NCI-H2081 treated with DMSO at 0.1 percent for 48 hours (cell line): ENCODE measurements at places on chromosomes 7 and 10.

DNA sequence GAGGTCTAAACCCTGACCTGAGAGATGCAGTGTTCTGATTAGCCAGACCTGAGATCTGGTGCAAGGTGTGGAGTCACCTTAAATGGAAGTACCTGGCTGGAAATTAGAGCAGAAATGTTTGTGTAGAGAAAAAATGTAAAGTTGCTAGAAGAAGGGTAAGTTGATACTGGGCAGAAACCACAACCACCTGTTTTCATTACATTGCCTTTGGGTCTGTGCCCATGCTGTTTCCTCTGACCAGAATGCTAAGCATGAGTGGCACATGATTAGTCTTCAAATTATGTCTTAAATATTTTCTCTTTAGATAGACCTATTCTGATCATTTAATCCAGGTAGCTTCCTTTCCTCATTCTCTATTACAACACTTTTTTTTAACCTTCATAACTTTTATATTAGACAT, 69.0 kb downstream of the CASD1 start:
- no peak for DNase-seq

- DNase-seq: no peak
Observed at GRCh38 chr7:8965177-8965576, 531.8 kb downstream of the NXPH1 start.

GRCh38 chr10:46284286-46285229, 2.2 kb upstream of the ANTXRL start:
- no peak for DNase-seq

GRCh38 chr7:101170617-101171441, 5.5 kb upstream of the VGF start:
- DNase-seq: no peak

GRCh38 chr10:50508315-50509051, 115.3 kb downstream of the SGMS1 start:
- DNase-seq: no peak

DNA sequence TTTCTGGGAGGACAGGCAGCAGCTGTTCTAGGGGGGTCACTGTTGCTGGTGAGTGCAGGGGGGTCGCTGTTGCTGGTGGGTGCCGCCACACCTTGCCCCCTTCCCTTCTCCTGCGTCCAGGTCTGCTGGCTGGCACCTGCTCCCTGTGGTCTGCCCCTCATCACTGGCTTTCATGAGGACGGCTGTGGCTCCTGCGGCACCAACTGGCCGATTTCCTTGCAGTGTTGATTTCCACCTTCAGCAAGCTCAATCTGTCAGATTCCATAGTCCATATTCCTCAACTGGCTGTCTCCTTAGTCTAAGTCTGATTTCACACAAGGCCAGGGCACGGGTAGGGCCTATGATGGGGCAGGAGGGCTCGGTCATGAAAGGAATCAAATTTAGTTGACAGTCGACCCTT, 23.4 kb upstream of the GRB10 start:
- no peak for DNase-seq

DNA sequence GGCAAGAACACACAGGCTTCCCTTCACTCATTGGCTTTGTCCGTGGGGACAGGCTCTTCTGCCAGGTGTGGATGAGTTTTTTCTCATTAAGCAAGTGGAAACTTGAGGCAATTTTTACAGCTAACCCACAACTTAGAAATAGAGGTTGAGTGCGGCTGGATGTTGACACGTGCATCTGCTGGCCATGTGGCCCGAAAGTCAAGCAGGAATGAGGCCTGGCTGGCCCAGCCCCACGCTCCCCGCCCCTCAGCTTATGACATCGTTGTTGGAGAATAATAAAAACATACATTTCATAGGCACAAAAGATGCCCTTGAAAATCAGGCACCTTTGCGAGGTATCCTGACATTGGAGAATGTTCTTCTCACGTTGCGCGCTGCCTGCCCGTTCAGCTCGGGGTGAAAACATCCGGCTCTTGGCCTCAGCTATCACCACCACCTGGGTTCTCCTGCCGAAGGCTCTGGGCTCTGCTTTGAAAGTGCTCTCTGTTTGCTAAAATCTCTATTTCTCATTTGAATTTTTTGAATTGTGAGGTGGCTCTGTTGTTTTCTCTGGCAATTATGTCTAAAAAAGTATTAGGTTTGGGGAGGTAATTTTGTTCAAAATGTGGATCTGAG, 310.7 kb downstream of the WDR37 start:
- no peak for DNase-seq

DNA sequence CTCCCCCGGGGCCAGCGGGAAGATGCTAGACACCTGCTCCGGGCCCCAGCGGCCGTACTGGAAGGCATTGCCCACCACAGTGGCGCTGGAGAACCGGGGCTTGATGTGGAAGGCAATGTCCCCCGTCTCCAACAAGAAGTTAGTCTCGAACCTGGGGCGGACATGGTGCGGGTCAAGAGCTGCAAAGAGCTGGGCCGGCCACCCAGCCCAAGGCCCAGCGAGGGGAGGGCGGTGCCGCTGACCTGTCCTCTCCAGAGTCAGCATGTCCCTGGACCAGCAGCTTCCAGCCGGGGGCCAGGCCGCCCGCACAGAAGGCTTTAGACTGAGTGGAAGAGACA, 551 bp downstream of the GRIFIN start:
- no peak for DNase-seq

- DNase-seq: no peak
Observed at GRCh38 chr10:91247360-91248111, 27.1 kb downstream of the PCGF5 start.

- no peak for DNase-seq
Observed at GRCh38 chr10:84201682-84202081, 7.3 kb downstream of the CDHR1 start.

- DNase-seq: no peak
Observed at GRCh38 chr7:38699471-38699870, 68.3 kb upstream of the AMPH start.

DNA sequence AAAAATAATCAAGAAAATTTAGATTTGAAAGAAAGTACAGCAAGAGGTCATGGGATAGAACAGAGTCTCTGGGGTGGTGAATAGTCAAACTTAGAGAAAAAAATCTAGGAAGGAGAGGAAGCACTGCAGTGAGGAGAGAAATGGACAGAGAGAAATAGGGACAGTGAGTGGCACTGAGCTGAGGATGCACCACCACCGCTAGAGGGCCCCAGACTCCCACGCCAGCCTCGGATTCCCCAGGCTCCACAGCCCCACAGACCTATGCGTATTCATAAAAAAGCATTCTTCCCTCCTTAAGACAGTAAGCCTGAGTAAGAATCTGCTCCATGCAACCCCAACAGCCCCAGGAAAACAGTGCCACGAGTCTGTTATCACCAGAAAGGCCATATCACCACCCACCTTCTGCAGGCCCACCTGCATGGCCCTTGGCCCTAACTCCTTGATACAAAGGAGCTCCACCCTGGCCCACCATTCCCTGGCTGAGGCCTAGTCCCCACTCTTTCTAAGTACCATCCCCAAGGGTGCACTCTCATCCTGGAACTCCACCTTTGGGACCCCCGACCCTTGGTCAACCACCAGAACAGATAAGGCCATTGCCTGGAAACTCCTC, 91.0 kb downstream of the ALOX5 start:
- no peak for DNase-seq

GRCh38 chr10:43569681-43570080, 4.7 kb downstream of the ZNF239 start:
- no peak for DNase-seq

DNA sequence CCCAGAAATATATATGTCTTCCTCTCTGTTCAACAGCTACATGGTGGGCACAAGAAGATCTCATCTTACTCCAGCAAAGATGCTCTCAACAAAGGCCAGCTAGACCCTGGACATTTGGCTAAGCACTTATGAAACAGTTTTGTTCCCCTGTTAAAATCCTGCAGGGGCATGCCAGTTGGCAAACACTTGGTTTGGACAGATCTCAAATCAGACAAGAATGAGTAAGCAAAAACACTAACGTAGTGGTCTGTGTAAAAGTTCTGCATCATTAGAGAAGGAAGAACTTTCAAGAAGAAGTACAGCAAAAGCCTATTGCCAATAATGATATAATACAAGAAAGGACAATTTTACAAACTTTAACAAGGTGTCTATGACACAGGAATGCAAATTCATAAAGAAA, 125.6 kb downstream of the CALN1 start:
- no peak for DNase-seq

GRCh38 chr10:132107949-132108877, 42.5 kb downstream of the JAKMIP3 start:
- DNase-seq: no peak

- DNase-seq: no peak
Observed at GRCh38 chr7:108360058-108360800, 96.0 kb downstream of the NRCAM start.

GRCh38 chr10:19845503-19846368, 29.5 kb downstream of the PLXDC2 start:
- no peak for DNase-seq

- DNase-seq: no peak
Observed at GRCh38 chr7:73704640-73705550, 14.6 kb downstream of the STX1A start.

DNA sequence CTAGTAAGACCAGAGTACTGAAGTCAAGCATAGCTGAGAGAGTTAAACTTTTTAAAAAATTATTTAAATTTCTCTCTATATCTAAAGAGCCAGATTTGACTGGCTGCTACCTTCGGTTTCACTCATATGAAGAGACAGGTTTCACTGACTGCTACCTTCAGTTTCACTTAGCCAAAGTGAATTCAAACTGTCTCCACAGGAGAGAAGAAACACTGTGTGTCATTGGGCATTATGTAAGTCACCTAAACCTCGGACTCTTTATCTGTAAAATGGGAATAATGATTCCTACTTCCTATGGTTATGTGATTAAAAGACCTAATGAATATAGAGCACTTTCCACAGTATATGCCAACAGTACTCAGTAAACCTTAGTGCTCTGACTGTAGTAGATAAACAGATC, 41.6 kb upstream of the MET start:
- no peak for DNase-seq

DNA sequence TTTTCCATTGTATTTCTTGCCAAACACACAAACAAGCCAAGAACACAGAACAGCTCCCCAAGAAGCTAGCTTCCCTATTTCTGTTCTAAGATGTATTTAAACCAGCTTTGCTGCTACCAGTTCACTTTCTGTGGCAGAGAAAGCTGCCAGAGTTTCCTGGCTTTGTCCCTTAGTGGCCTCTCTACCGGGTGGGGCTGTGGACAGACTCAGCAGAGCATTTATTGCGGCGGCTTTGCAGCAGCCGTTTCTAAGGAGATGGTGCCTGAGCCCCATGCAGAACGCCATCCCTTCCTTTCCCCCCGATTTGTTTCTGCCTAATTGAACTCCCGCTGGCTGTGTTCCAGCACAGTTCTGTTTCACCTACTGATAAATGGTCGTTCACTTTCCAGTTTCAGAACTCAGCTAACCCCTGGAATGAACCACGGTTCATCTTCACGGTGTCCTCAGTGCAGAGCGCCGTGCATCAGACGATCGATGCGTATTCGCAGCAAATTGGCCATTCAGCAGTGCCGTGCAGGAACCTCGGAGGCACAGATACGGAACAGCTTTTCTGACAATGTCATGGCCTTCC, 33.8 kb upstream of the SFMBT2 start:
- DNase-seq: no peak

DNA sequence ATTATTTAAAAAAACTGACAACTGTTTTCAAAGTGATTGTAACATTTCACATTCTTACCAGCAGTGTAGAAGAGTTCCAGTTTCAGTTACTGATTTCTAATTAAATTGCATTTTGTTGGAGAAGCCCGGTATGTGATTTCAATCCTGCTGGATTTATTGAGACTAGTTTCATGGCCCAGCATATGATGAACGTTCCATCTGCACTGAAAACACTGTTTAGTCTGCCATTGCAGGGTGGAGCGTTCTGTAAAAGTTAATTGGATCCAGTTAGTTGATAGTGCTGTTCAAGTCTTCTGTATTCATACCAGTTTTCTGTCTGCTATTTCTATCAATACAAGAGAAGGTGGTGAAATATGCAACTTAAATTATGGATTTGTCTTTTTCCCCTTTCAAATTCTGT, 37.3 kb upstream of the CCNY start:
- DNase-seq: no peak

DNA sequence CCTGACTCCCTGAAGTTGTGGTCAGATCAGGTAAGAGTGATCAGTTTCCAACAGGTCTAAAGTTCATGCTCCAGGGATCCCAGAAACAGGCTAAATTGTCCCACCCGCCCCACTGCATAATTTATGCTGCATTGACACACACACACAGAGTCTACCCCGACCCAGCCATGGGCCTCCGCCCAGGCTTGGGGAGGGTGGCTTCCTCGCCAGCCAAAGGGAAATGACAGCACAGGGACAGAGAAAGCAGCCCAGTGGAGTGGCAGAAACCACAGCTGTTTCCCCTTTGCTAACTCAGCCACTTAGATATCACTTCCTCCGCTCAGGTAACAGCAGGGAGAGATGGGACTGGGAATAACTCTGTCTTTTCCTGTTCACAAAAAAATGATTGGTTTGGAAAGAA, 9.4 kb downstream of the SH3PXD2A start:
- DNase-seq: no peak

GRCh38 chr7:148348466-148348865, 242.1 kb upstream of the C7orf33 start:
- DNase-seq: no peak

DNA sequence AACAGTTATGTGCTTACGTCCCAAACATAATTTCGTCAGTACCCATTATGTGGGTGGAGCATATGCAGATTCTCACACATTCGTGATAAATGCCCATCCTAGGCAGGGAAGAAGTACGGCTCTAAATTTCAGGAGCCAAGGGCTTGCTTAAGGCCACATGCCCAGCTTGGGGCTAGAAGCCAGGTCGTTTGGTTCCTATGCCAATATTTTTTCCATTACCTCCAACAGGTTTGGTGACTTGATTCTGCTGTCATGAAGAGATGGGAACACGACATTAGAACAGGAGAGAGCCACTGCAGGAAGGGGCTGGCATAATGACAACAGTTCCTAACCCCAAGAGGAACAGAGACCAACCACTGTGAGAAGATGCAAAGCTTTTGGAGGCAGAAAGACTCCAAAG, 85.1 kb downstream of the HIPK2 start:
- DNase-seq: no peak

GRCh38 chr7:63899691-63900393, 98.8 kb upstream of the ZNF722 start:
- DNase-seq: no peak

- no peak for DNase-seq
Observed at GRCh38 chr10:91540733-91541132, 92.1 kb downstream of the PPP1R3C start.

GRCh38 chr10:324593-324992, 189.3 kb downstream of the ZMYND11 start:
- DNase-seq: no peak

DNA sequence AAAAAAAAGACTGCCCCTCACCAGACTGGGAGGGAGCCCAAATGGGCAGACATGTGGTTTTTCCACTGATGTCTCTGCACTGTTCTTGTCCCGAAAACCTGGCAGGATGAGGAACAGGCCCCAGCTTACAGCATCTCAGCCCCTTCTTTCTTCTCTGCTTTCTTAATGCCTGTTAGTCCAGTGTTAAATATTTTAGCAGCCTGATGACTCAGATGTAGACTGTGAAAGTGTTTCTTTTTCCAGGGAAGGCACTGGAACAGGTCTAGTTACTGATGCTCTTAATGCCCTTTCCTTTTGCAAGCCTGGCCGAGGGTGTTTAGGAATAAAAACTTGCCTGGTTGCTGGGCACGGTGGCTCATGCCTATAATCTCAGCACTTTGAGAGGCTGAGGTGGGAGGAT, 107.7 kb downstream of the TACC2 start:
- no peak for DNase-seq

GRCh38 chr10:79053081-79053434, 15.7 kb upstream of the ZMIZ1 start:
- no peak for DNase-seq
